ENCODE measurements at places on chromosomes 1 and 21.

GRCh38 chr1:160022330-160023310 is 9.2 kb downstream of the PIGM start:
- peak; percentile 12 for DNase-seq

DNA sequence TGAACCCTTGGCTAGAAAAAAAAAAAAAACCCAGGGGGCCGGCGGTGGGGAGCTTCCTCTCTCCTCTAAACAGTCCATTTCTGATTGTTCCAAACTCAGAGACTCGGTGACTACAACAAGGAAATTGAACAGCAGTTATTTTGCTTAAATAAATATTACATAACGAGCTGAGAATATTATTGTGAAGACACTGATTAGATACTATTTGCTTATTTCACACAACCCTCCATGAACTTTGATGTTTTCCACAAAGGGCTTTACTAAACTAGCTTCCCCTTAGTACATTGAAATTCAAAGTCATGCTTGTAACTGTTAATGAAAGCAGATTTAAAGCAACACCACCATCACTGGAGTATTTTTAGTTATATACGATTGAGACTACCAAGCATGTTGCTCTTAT is at the start of gene CFHR5:
Gene CFHR5 (plus strand): TSS at position 279 of the 400 bp plus-strand sequence. CDS start 109 bp downstream, at position 388.
- DNase-seq = no peak

GRCh38 chr1:15485636-15486035 is 9.7 kb downstream of the CELA2B start:
- no peak for DNase-seq

DNA sequence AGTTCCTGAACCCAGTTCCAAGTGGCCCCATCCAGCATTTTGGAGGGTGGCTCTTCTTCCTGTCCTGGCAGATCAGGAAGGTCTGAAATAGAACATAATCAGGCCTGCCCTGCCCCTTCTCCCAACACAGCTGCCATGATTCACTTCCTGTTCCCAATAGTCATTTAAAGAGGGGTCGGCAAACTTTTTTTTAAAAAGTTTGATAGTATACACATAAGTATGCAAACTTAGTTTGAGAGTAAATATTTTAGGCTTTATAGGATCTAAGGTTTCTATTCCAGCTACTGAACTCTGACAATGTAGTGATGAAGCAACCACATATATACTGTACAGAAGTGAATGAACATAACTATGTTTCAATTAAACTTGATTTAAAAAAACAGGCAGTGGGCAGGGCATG is 66.4 kb downstream of the LUZP1 start:
- no peak for DNase-seq

DNA sequence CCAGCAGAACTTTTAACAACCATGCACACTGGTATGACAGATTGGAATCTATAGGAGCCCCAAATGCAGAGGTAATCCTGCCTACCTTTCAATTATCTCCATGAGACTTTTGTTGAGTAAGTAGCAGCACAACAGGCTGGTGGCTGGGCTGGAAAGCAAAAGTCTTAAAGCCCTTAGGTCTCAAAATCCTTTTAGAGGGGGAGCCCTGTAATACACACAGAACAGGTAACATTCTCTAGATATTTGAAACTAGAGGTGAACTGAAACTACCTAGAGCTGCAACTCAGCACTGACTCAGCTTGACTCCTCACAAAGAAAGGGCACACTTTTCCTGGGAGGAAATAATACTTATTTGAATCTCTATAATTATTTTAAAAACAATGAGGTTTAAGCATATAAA is 71.5 kb downstream of the CLCA4 start:
- peak; percentile 60 for DNase-seq

DNA sequence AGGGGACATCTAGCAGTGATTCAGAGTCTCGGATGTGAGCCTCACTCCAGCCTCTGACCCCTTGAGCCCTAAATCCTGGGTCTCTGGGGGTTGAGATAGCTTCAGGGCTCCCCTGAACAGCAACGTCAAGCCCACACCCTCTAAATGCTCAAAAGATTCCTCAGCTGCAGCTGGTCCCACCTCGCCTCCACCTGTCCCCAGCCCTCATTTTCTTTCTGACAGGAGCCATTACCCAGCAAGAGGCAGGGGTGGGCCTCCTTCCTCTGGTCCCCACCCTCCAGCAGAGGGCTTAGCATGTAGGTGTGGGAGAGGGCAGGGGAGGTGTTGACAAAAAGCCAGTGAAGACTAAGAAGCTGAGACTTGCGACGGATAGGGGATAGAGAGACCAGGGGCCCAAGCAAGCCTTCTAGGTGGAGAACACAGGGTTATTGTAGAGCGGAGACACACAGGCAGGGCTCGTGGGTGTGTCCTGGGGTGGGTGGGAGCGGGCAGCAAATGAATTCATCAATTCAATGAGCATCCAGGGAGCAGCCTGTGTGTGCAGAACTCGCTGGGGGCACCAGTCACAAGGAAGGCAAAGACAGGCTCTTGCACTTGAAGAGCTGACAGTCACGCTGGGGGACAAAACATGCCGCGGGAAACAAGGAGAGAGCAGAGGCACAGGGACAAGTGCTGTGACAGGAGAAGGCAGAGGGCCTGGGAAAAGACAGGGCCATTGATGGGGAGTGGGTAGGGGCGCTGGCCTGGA is 48.9 kb upstream of the GOLT1A start:
- DNase-seq = no peak

DNA sequence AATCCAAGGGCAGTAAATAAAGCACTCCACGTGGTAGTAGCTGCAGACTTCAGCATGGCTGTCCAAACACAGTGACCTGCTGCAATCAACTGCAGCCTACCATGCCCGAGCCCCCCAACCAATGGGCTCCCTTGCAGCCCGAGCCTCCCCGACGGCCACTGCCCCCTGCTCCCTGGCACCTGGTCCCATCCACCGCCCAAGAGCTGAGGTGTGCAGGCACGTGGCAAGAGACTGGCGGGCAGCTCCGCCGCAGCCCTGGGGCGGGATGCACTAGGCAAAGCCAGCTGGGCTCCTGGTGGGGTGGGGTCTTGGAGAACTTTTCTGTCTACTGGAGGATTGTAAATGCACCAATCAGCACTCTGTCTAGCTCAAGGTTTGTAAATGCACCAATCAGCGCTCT is 57.6 kb upstream of the RGS2 start:
- no peak for DNase-seq

GRCh38 chr1:245079021-245079609 is 75.7 kb upstream of the KIF26B start:
- DNase-seq = no peak

DNA sequence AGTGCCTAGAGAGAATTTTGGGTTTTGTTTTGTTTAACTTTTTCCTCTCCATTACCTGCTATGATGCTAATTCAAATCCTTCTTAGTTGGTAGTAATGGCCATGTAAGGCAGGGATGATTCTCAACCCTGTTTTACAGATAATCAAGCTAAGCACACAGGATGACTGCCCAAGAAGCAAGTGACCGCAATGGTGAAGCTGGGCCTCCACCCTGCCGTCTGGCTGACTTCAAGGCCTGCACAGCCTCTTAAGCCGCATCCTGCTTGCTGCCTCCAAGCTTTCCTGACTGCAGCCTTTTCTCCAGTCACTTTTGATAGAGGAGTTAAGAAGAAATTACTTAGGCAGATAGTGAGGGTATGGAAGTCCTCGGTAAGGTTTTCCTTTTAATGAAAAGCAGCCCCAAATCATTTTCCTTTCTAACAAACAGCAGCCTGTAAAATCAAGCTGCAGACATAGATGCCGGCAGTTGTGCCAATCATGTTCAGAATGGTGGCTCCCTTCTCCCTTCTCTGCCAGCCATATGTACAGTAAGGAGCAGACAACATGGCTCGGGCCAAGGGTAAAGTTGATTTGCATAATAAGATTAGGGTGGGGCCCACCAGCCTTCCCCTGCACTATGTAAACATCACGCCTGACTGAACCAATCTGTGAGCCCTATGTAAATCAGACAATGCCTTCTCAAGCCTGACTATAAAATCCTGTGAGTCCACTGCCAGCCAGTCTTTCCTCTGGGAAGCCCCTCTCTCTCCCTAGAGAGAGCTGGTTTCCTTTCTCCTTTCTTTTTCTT is 8.8 kb upstream of the CTBS start:
- peak; percentile 82 for DNase-seq

DNA sequence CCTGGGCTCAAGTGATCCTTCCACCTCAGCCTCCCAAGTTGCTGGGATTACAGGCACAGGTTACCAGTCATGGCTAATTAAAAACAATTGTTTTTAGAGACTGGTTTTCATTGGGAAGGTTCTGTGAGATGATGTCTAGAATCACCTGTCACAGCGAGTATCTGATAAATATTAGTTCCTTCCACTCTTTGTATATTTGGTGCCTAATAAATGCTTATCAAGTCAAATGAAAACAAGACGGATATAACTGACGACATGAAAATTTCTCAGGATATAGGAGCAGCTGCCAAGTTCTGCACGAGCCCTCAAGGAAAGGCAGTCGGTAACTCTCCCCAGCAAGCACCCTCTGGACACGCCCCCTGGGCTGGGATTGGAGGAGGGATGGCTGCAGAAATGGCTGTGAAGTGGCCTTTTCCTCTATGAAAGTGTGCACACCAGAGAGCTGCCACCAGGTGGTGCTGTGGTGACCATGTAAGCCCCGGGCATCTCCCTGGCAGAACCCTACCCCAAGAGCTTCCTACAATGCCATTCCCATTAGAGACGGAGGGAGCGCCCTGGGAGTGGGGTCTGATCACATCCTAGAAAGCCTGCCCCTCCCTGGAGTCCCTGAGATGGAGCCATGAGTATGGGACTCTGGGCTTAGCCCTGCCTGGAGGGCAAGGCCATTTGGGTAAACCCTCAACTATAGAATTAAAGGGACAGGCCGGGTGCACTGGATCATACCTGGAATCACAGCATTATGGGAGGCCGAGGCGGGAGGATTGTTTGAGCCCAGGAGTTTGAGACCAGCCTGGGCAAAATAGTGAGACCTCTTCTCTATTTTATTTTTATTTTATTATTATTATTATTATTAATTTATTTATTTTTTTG is 50.9 kb downstream of the HTR6 start:
- DNase-seq = peak; percentile 98

- no peak for DNase-seq
Measured at GRCh38 chr1:118254491-118255425, 69.7 kb upstream of the SPAG17 start.

GRCh38 chr21:37398697-37399096 is 32.1 kb downstream of the DYRK1A start:
- no peak for DNase-seq

DNA sequence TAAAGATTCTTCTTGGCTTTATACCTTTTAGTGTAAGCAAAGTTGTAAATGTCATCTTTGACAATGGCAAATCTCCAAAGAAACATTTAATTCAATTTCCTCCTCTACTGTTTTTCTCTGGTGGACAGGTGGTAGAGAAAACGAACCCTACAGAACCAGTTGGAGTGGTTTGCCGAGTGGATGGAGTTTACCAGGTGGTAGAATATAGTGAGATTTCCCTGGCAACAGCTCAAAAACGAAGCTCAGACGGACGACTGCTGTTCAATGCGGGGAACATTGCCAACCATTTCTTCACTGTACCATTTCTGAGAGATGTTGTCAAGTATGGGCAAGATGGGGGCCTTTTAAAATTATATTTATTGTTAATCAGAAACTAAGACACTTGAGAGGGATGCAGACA is 25.8 kb downstream of the UAP1 start:
- no peak for DNase-seq

- DNase-seq = no peak
Measured at GRCh38 chr1:246769306-246769705, 45.1 kb downstream of the SCCPDH start.

DNA sequence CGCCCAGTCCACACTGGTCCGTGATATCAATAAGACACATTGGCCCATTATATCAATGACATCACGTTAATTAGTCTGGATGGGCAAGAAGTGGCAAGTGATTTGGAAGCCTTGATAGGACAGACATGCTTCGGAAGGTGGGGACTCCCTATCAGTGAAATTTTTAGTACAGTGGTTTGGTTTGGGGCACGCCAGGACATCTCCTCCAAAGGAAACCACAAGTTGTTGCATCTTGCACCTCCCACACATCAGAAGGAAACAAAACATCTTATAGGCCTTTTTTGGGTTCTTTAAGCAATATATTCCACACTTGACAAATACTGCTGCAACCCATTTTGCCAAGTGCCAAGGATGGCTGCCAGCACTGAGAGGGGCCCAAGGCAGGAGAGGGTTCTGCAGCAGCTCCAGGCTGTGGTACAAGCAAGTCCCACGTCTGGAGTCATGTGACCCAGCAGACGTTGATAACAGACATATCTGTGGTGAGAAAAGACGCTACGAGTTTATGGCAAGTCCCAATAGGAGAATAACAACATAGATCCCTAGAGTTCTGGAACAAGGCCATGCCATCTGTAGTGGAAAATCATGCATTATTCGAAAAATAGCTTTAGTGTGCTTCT is 95.3 kb upstream of the DISP3 start:
- no peak for DNase-seq

DNA sequence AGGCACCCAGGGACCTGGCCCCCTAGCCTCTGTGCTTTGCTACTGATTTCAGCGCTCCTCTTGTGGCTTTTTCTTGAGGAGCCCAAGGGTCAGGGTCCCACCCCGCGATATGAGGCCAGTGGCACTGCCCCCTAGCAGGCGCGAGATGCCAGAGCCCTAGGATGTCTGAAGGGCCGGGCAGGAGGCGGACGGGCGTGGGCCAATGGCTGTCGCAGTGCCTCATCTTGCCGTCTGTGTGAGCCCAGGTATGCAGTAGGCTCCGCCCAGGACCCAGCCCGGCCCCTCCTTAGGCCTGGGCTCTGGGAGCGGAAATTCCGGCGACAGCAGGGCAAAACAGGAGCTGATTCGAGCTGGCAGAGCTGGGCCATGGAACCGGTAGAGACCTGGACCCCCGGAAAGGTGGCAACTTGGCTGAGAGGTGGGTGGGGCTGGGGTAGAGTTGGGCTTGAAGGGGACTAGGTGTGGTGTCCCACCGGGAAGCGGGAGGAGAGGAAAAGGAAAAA is at the start of gene CNKSR1:
Gene CNKSR1 (plus strand): TSS at position 310 of the 503 bp plus-strand sequence. CDS start 57 bp downstream, at position 367.
- DNase-seq = peak; percentile 96

- no peak for DNase-seq
Measured at GRCh38 chr1:59569198-59569597, 245.6 kb upstream of the HOOK1 start.

GRCh38 chr1:181936768-181937581 is 124.5 kb downstream of the ZNF648 start:
- DNase-seq = peak; percentile 90

GRCh38 chr1:145997016-145997717 is 788 bp upstream of the TXNIP start:
- DNase-seq = no peak

DNA sequence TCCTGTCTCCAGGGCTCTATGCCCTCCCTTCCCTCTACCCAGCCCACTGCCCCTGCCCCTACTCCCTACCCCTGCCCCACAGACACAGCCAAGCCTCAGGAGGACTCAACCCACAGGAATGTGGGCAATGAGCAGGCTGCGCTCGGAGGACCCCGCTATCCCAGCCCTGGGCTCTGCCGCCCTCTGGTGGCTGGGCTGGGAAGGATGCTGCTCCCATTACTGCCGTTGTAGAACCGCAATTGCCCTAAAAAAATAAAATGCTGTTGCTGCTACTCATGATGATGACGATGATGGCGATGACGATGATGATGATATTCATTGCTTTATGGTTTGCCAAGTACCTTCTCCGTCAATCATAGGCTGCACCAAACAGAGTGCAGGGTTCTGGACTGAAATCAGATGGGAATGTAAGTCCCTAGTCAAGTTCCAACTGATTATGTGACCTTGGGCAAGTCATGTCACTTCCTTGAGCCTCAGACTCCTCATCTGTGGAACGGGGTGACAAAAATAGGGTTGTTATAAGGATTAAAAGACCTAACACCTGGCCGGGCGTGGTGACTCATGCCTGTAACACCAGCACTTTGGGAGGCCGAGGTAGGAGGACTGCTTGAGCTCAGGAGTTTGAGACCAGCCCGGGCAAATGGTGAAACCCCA is 24.6 kb downstream of the ARHGEF19 start:
- peak; percentile 89 for DNase-seq

- DNase-seq = no peak
Measured at GRCh38 chr1:38528623-38529022, 330.9 kb downstream of the RRAGC start.

GRCh38 chr1:94433866-94434265 is 15.7 kb downstream of the ABCD3 start:
- DNase-seq = no peak
